ENCODE measurements at places on chromosomes 12 and 14.

DNA sequence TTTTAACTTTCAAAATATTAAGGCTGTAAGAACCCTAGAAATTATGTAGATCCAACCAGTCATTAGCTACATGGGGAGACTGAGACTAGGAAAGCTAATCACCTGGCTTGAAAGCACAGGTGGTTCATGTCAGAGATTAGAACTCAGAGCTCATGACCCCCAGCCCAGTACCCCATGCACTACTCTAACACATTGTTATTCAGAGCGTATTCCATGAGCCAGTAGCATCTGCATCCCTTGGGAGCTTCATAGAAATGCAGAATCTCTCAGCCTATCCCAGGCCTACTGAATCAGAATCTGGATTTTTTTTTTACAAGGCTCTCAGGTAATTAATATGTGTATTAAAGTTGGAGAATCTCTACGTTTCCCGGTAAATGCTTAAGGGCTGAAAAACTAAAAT lies 161.7 kb downstream of the BTG1 start:
- DNase-seq = no peak

GRCh38 chr12:102816816-102817434 lies 100.1 kb downstream of the PAH start:
- DNase-seq = peak; percentile 34

DNA sequence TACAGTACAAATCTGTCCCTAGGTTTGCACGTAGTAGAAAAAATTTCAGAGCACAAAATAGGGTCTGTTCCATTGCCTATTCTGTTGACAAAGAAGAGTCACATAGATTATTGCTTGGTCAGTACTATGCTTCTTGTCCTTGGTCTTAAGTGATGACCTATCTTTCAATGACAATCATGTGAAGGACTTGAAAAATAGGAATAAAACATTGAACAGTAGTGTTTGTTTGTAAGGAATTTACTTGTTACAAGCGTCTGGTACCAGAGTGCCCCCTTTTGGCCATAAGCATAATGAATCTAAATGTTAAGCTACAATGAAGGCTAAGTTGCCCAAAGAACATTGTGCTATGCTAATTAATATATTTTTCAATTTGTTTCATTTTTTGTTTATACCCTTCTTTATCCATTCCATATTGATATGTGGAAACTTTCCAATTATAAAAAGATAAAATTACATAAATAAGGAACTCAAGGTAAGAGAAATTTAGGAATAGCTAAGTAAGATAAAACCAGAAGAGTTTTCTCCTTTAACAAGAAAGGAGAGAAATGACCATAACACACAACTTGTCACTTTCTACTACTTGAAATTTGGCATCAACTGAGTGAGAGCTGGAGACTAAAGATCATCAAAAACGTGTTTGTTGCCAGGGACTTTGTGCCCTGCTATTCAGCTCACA lies 204.7 kb downstream of the EPS8 start:
- DNase-seq = peak; percentile 24

DNA sequence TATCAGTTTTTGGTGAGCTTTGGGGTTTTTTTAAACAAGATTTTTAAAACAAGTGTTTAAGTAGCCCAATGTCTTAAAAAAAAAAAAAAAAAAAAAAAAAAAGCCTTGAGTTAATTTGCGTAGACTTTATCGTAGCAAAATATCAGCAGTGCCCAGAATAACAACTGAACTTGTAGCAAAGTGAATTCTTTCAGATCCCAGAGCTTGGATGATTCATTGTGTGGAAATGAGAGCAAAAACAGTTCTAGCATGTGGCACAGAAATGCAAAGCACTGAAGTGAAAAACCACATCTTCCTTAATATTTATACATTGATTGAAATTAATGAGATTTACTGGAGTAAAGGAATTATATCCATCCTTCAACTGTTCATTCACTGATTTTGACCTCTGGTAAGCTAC lies 258.1 kb downstream of the EGLN3 start:
- no peak for DNase-seq

GRCh38 chr14:61566537-61567225 lies 128.6 kb upstream of the HIF1A start:
- no peak for DNase-seq

DNA sequence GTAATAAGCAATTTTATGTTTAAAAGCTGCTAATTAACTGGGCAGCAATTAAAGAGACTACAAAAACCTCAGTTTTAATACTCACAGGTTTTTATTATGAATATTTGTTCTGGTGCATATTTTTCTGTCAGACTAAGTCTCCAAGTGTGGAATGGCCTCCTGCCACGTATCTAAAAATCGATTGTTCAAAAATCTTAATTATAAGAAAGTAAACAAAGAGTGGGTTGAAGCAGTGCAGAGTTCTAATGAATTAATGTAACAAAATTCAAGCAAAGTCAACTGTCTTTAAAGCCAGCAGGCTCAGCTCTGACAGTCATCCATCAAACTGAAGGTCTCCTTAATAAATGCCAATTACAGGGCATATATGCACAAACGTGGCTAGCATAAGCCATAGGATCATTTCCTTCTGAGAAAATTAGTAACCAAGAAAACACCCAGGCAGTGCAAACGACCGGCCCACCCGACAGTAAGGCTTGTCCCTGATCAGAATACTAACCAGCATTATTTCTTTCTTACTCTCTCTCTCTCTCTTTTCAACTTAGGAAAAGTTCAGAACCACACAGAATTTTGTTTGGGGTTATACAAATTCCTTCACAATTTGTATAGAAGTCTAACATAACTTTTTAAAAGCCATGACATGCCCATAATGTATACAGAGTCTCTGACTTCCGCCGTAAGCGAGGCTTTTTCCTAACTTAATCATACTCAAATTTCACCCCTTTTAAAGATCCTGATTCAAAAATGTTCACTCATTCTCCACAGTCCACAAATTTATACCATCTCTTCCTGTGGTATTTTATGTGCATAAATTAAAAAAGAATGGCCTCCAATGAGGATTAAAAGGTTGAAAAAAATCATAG lies 83.8 kb downstream of the SLC25A21 start:
- no peak for DNase-seq

DNA sequence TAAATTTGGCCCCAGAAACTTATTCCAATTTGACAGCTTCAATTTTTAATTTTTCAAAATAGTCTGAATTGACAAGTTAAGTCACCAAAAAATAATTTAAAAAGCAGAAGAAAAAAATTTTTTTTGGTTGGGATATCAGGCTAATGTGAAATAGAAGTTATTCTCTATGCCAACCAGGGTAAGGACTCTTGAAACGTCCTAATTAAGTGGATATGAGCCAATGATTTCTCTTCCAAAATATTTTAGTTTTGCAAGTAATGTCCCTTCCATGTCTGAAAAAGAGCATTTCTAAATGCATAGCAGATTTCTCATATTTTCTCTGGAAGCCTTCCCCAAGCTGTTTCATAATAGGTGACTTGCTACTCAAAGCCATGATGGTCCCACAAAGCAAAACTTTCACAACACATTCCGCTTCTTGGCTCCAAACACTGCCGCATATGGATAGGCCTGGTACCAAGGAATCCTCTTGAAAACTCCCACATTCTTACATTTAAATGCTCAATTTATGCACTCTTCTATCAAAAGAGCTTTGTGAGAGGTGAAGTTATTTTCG lies 65.1 kb downstream of the SIX6 start:
- DNase-seq = no peak

DNA sequence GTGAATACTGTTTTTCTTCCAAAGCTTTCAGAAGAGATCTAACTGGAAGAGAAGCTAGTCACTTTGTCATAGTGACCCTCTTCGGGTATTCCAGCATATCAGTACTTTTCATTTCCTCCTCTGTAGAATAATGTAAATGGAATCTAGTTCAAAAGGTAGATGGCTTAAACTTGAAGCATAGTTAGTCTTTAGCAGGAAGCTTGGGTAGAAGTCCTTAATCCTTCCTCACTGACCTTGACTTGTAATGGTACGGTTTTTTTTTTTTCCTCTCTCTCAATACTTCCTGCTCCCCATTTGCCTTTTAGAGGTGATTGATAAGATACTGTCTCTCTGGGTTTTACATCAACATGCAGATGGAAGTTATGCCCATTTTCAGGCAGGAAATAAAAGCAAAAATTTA lies 1.7 kb downstream of the FBXO34 start:
- no peak for DNase-seq

Data from GM13977 (cell line).